Stimulated activated CD4-positive, alpha-beta T cell treated with anti-CD3 and anti-CD28 coated beads, Interleukin-2, amount 100 ng/mL, for 4 hours (primary cell): ENCODE measurements at places on chromosomes 13 and 19.

GRCh38 chr13:92297971-92298942 is 899.8 kb downstream of the GPC5 start:
- no peak for DNase-seq

DNA sequence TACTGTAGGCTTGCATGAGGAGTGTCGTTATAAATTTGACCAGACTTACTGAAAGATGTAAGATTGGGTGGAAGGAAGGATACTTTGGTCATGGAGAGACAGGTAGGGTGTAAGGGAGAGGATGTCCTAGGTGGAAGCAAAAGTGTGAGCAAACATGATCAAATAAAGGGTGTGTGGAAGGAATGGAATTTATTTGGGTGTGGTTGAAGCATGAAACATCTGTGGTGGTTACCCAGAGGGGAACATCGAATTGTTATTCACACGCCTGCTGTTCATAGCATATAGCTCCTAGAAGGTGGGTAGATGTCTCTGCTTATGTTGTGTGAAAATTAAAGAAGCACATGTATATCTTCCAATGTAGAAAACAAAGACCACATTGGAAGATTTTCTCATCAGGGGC is 157.7 kb downstream of the ATP8A2 start:
- DNase-seq = no peak

GRCh38 chr19:2164020-2164998 is 576 bp downstream of the DOT1L start:
- no peak for DNase-seq

DNA sequence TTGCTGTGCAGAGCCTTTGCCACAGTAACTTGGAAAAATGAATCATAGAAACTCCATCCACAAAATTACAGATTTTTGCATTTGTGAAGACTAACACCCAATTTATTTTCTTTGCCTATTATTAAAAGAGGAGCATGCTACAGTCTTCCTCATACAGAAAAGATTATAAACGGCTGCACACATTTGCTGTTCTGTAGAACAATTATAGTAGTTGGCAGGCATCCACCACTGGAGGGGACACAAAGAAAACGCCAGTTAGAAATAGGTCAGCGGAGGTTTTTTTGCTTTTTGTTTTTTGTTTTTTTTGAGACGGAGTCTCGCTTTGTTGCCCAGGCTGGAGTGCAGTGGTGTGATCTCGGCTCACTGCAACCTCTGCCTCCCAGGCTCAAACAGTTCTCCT is 51.6 kb downstream of the SACS start:
- DNase-seq = no peak

DNA sequence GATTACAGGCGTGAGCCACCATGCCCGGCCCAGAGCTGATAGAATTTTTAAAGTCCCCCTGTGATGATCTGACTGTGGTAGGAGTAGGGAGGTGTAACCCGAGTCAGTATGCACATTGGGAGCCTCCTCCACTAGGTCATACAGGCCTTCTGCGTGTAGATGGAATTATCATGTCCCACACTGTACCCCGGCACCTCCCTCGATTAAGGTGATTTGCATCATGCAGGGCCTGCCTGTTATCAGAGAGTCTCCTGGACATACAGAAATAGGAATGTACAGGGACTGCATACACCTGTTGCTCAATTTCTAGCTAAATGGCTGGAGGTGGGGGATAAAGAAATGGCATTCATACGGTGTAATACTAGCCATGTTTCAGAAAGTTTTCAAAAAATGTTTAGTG is 922 bp upstream of the ERVK3-1 start:
- DNase-seq = no peak

DNA sequence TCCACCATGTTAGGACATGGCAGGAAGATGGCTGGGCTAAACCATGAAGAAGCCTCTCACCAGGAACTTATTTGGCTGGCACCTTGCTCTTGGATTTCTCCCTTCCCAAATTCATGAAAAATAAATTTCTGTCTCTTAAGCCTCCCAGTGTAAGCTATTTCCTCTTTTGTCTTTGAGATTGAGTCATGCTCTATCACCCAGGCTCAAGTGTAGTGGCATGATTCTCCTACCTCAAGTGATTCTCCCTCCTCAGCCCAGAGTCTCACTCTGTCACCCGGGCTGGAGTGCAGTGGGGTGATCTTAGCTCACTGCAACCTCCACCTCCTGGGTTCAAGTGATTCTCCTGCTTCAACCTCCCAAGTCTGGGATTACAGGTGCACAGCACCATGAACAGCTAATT is 12.6 kb downstream of the ZNF888 start:
- no peak for DNase-seq

DNA sequence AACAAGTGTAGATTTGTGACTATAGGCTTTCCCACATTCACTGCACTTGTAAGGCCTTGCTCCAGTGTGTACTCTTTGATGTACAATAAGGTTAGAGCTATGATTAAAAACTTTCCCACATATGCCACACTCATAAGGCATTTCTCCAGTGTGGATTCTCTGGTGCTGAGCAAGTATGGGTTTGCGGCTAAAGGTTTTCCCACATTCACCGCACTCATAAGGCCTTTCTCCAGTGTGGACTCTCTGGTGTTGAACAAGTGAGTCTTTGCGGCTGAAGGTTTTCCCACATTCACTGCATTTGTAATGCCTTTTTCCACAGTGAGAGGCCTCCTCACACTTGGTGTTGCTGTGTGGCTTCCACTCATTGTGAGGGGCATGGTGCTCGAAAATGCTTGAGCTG is 3.7 kb downstream of the ZNF772 start:
- no peak for DNase-seq

GRCh38 chr19:861756-862580 is 2.5 kb downstream of the CFD start:
- DNase-seq = peak; percentile 44

DNA sequence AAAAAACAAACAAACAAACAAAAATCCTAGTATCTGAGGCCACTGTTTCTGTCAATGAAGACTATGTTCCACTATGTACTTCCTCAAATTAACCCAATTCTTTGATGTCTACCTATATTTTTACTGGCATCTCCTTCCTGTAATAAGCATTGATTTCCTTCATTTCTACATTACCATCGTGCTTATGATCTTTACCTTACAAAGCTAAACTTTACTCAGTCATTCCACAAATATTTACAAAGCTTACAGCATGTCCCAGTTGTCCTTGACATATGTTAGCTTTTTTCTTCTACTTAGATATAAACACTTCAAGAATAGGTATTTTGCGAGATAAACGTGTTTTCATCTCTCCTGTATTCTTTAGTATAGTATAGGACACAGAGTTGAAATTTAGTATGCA is 1090.9 kb downstream of the PCDH9 start:
- no peak for DNase-seq

DNA sequence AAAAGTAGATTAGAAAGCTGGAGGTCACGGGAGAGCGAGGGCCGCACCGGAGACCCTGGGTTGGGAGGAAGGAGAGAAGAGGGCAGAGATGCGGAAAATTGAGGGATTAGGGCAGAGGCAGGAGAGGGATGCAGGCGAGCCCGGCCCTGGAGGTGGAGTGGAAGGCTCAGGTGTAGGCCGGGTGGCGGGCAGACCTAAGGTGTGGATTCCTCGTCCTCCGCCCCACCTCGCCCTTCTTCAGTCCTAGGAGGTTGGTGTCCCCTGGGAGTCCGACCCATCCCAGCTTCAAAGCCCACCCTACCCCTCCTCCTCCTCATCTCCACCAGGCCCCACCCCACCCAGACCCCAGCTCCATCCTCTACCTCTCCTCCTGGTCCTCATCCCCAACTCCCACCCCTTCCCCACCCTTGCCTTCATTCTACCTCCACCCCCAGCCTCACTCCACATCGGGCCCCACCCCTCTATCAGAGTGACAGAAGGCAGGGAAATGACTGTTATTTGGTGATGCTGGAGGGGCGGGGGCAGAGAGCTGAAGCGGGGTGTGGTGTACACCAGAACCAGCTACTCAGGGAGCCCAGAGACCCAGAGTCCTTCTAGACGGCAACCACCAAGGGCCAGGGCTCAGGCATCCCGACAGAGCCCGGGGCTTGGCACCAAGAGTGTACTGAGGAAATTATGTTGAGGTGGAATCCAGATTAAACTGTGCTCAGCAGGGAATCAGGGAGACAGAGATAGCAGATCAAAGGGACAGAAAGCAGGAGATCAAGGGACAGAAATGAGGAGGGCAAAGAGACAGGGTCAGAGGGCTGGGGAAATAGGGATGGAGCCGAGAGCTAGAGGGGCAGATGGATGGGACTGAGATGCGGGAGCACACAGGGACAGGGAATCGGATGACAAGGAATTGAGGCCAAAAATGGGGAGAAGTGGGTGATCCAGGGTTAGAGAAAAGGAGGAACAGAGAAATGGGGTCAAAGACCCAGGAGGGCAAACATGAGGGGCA is 6.4 kb downstream of the ERFL start:
- no peak for DNase-seq

GRCh38 chr19:3976495-3977241 is 5.8 kb upstream of the DAPK3 start:
- DNase-seq = no peak

DNA sequence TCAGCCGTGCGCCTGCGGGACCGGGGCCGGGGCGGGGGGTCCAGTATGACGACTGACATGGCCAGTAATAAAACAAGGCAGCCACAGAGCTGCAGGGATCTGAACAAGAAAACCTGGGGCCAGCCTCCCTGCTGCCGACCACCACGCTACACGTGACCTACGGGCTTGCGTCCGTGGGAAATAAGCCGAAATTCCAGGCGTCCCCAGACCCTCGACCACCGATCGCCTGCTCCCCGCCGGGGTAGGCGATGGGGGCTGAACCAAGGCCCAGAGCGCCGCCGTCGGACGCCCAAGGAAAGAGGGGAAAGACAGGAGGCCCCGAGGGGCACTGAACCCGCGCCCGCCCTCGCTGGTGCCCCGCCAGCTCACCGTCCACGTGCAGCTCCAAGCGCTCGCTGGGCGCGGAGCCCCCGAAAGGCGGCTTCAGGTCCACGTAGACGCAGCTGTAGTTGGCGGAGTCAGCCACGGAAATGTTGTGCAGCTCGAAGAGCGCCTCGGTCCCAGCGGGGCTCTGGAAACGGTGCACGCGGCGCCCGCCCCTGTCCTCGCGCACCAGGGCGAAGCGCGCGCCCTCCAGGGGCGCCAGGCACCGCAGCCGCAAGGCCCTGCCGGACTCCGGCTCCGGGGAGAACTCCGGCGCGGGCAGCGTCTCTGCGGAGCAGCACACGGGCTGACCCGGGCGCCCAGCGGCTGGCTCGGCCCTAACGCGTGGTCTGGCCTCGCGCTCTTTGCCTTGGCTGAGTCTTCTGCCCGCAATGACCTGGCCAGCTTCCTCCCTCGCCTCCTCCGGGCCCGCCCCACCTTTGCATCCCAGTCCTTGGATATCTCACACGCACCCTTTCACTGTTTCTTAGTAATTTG is 3.1 kb downstream of the A1BG start:
- no peak for DNase-seq

- DNase-seq = no peak
Observed at GRCh38 chr13:39910833-39911232, 255.4 kb downstream of the COG6 start.

DNA sequence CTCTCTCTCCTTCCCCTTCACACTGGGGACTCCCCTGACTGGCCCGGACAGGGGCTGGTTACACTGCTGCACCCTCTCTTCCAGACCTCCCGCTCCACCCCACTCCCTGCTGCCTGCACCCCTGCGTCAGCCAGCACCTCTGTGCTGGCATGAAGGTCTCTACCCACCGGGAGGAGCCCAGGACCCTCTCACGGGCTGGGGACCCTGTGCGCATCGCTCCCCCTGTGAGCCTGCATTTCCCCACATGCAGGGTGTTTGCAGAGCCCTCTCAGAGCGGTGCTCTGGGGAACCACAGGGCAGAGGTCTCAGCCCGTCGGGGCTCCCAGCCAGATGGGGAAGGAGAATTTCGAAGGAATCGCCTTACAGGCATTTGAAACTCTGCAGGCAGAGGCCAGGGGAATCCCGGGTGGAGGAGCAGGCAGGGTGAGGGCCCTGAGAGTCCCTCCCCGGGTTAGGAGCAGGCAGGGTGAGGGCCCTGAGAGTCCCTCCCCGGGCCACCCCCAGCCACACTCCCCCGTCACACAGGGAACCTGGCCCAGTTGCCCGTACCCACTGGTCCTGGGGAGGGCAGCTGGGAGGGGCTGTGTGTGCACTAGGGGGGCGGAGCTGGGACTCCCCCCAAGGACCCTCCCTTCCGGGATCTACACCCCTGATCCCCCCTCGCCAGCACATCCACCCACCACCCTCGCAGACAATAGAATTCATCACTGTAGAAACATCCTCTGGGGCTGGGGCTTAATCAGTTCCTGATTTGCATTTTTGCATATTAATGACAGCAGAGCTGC is 16.3 kb upstream of the TCF3 start:
- peak; percentile 10 for DNase-seq

DNA sequence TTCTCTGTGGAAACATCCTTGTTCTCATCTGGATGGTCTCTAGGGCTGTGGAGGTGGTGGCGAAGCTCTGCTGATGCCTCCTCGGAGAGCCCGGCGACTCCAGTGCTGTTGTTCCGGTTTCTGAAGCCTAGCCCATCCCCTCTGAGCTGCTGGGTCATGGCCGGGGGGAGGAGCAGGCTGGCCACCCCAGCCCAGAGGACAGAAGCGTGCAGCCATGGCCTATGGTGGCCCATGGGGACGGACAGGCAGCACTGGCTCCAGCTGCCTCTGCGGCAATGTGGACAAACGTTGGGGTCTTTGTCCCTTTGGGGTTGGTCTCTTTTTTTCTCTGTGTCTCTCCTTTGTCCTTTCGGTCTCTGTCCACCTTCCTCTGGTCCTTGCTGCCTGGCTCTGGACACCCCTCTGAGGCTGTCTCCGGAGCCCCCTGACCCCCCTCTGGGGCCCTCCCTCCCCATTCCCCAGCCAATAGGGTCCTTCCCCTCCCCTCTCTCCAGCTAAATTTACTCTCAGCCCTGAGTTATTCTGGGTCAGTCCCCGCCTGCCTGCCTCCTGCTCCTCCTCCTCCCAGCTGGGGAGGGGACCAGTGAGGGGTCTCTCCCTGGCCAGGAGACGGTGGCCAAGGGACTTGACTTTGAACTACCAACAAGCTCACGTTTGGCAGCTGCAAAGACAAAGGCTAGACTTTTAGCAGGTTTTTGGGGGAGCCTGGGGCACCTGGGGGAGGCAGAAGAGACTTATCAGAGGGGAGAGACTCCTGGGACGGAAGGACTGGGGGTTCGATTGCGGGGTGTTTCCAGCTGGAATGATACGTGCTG is at the start of gene HRC:
Gene HRC, minus strand, starts transcription at position 392 of the 815 bp plus-strand sequence. Its CDS starts 159 bp downstream, at position 233.
- no peak for DNase-seq

DNA sequence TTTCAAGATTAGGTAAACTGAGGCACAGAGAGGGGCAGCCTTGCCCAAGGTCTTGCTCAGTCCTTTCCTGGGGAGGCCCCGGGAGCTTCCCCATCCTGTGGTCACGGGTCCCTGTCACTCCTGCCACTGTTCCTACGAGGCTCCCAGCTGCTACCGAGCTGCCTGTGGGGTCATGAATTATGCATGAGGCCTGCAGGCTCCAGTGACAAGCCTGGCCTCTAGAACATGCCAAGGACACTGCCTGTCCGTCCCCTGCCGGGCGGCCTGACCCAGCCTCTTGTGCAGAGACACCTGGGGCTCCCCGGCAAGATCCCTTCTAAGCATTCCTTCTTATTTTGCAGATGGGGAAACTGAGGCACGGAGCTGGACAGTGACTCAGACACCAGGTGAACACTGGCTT is 2.7 kb downstream of the FCHO1 start:
- DNase-seq = no peak

- no peak for DNase-seq
Observed at GRCh38 chr13:51590971-51591627, 6.8 kb downstream of the WDFY2 start.
